ENCODE measurements at places on chromosomes 2 and 18.

- DNase-seq, result no peak
These were observed 40.5 kb upstream of the POLE4 start for GRCh38 chr2:74917702-74918619.

DNA sequence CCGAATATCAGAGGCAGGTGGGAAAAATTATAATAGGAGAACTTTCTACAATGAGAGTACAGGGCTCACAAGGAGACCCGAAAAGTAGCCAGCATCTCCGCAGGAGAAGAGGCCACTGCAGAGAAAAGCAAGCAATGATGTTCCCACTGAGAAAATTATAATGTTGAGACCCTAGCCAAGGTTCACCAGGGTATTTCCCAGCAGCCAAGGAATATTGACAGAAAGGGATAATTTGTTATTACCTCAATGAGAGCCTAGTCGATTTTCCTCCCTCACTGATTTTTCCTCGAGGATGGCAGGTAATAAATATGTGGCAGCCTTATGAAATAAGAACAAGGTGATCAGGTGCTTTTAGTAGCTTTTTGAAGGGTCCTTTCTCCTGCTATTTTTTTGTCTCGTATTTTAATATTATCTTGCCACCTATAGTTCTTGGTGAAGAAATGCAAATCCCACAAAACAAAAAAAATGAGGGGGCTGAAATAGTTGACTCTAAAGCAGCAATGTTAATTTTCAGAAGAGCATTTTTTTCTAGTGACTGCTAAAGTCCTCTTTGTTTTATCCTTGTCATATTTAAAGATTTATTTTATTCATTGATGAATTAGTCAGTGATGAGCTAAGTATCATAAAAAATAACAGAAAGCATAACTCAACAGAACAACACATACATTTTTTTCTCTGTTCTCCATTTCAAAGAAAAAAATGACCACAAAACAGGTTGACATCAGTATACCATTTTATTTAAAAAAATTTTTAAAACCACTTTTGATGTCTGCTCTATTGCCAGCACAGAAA, 215.4 kb downstream of the KCNE4 start:
- no peak for DNase-seq

- no peak for DNase-seq
These were observed 40.4 kb downstream of the L3MBTL4 start for GRCh38 chr18:6374340-6374739.

DNA sequence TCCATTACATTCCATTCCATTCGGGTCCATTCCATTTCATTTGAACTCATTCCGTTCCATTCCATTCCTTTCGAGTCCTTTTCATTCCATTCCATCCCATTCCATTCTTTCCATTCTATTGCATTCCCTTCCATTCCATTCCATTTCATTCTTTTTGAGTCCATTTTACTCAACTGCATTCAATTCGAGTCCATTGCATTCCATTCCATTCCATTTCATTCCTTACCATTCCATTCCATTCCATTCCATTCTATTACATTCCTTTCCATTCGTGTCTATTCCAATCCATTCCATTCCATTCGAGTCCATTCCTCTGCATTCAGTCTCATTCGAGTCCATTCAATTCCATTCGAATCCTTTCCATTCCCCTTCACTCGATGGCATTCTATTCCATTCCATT, 1128.8 kb downstream of the RPIA start:
- DNase-seq, result no peak

- DNase-seq, result no peak
These were observed 6.0 kb downstream of the GAREM2 start for GRCh38 chr2:26178746-26179436.

DNA sequence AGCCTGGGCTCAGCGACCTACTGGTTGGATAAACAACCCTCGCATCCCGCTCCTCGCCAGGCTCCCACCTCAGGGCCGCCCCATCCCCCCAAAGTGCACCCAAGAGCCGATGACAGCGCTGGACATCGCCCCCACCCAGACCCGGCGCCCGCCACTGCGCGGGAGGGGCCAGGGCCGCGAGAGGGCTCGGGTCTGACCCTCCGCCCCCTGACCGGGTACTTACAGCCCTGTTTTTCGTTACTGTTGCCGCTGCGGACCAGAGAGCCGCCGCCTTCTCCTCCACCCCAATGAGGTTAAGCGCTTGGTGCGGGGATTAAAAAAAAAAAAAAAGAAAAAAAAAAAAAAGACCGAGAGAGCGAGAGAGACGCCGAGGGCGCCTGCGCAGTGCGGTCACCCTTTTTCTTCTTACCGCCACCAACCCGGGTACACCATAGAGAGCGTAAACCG, at the start of gene CLASP1:
Gene CLASP1, minus strand, starts transcription at position 314 of the 447 bp plus-strand sequence. CDS start 43,567 bp downstream, outside the sequence.
- peak; percentile 88 for DNase-seq

GRCh38 chr2:184679219-184680018, 81.1 kb downstream of the ZNF804A start:
- DNase-seq, result no peak
